ENCODE measurements at places on chromosomes 16 and 17.

- no peak for DNase-seq
These were observed 40.4 kb upstream of the DNAH17 start for GRCh38 chr17:78617511-78618061.

GRCh38 chr16:4315186-4316107 is at the start of gene GLIS2:
Gene GLIS2 (plus strand): TSS chr16:4316067. CDS start chr16:4332281, 16,214 bp downstream.
- peak; percentile 81 for DNase-seq

- no peak for DNase-seq
These were observed 39.6 kb downstream of the HLF start for GRCh38 chr17:55304171-55304859.

DNA sequence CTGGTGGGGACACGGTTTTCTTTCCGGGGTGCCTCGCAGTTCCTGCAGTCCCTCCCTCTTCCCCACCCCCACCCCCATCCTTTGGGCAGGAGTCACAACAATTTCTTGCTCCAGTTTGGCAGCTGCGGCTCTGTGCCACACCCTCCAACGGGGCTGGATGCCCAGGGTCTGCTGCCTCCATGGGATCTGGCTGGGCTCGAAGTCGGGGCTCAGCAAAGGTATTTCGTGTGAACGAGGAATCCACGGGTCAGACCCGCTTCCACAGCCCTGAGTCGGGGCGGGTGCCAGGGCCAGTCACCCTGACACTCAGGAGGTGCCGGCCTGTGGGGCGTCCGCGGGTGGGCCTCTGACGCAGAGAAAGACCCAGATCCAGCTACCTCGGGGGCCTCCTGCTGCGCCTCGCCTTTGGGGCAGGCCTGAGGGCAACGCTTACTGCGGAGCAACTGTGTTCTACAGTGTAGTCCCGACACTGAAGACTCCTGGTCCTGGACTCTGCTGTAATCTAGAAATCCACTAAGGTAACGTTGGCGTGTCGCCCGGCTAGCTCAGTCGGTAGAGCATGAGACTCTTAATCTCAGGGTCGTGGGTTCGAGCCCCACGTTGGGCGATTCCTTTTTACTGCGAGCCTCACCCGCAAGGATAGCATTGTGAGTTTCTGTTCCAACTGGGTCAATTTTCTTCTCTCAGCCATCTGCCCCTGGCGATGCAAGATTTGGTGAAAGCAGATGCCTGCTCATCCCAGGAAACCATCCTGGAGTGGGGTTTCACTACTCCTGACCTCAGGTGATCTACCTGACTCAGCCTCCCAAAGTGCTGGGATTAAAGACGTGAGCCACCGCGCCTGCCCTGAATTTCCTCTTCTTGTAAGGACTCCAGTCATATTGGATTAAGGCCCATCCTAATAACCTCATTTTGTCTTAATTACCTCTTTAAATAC is 12.6 kb upstream of the OR1F1 start:
- no peak for DNase-seq

DNA sequence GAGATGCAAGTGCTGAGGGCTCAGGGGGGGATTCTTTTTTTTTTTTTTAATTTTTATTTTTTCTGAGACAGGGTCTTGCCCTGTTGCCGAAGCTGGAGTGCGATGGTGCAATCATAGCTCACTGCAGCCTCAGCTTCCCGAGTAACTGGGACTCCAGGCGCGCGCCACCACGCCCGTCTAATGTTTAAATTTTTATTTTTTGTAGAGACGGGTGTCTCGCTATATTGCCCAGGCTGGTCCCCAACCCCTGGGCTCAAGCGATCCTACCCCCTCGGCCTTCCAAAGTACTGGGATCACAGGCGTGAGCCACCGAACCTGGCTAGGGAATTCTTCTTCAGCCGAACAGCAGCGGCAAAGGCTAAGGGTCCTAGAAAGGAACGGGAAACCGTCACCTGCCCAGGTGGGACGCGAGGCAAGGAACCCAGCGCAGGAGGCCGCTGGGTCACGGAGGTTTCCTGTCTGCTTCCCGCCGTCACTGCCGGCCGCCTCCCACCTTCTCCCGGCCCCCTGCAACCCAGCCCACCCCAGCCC is 13.3 kb upstream of the OR1F1 start:
- DNase-seq, result no peak

DNA sequence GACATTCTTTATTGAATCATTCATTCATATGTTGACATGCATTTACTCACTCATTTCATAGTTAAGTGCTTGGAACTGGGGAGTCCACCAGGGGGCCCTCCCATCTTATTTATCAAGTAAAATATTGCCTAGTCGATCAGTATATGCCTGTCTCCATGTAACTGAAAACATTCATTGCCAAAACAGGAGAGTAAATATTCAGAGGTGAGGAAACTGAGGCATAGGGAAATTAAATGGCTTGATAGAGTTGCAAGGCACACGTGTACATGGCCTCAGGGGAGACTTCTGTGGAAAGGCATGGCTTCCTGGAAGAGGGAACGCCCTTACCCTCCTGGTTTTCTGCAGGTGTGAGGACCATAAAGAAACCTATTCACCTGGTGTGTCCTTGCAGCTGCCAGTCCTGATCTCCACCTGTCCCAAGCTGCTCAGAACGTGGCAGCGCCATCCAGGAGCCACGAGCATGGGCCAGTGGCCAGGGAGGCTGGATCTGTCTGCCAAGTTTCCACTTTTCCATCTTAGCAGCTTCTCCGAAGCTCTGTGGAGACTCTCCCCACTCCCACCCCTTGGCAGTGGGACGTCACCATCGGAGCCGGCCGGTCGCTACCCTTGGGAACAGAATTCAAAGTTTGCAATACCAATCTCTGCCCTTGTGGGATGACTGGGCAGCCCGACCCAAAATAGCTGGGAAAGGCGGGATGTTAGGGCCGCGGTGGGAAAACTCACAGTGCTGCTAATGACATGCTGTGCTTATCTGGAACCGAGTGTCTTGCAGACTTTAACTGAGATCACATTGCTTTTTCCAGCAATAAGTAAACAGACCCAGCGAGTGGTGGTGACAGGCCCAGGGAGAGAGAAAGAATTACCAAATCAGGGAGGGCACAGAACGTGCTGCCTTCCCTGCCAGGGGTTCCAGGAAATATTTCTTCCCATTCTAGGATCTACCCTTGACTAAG is 4.1 kb upstream of the C1QTNF1 start:
- peak; percentile 68 for DNase-seq

DNA sequence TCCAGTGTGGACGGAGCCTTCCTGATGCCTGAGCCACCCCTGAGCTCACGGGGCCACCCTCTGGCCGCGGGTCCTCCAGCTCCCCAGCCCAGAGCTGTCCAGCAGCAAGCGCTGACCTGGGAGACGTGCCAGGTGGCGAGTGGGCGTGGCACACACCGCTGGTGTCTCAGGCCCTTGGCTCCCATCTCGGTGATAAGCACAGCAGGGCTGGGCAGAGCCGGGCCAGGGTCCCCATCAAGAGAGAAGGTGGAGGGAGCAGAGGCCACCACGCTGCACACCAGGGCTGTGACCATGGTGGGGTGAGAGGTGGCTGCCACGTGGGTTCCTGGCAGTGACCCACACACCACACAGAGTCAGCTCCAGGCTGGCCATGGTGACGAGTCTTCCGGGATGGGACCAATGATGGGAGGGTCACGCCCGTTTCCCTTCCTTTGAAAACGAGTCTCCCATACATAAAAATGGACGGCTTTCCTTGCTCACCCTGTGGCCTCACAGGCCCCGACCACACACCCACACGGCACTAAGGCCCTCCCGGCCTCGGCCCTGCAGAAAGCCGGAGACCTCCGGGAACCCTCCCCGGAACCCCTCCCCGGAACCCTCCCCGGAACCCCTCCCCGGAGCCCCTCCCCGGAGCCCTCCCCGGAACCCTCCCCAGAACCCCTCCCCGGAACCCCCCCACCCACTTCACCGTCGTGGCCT is 16.8 kb downstream of the UTS2R start:
- no peak for DNase-seq

DNA sequence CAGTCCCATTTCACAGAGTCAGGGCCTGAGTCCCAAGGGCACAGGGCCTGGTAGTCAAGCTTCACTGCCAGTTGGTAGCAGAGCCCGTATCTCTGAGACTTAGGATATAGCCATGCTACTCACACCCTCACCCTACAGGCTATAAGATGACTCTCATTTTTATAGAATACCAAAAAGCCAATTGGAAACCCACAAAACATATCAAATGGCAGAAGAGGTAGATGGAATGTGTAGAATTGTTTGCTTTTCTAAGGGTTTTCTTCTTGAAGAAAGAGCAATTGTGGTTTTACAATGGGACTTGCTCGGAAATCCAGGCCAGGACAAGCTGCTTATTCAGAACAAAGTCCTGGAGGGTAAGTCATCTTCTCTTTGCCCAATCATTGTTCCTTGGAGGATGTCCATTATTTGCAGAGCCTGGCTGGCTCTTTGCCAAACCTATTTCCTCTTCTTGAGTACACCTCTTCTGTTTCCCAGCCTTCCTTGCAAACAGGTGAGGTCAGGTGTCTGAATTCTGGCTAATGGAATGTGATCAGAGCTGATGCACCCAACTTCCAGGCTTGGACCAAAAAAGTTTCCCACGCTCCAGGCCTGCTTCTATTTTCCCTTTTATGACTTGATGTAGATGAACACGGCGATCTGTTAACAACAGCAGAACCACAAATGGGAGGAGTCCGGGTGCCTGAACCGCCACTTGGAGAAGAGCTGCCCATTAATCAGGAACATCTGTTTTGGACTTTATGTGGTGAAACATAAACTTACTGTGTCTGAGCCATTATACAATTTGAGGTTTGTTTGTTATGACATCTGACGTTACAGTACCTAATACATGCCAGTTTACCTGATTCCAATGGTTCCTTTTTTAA is 16.9 kb upstream of the CCL22 start:
- peak; percentile 91 for DNase-seq

- no peak for DNase-seq
These were observed 32.0 kb downstream of the PMFBP1 start for GRCh38 chr16:72139908-72140307.

GRCh38 chr17:3992370-3992769 is 28.1 kb upstream of the ATP2A3 start:
- DNase-seq, result no peak

DNA sequence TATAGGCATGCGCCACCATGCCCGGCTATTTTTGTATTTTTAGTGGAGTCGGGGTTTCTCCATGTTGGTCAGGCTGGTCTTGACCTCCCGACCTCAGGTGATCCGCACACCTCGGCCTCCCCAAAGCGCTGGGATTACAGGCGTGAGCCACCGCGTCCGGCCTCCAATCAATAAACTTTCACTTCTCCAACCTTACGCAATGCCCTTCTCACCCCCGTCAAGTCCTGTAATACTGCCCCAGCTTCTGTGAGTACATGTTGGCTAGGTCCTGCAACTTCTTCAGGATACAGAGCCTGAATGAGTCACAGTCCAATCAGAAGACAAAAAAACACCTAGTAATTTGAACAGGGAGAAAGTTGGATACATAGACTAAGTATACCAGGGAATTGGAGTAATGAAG is 47.1 kb upstream of the PHOSPHO1 start:
- peak; percentile 54 for DNase-seq

DNA sequence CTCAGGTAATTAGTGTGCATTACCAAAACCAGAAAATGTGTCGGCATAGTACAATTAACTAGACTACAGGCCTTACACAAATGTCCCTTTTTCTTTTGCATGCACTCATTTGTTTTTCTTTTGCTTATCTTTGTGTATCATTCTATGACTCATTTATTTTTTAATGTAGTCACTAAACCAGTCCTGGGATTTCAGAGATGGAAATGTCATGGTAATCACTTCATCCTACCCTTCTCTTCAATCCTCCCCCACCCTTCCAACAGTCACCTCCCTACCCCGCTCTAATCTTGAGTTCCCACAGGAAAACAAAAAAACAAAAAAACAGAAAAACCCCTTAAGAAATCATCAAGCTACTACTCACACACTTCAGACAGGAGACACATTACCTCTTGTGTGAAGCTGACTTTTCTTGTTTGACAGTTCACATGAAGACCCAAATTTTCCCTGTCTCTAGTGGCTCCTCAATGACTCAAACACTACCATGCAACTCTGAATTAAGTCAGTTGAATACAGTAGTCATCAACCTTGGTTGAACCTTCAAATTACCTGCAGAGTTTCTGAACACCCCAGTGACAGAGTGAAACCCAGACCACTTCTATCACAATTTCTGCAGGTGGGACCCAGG is 242.4 kb upstream of the SALL1 start:
- no peak for DNase-seq

DNA sequence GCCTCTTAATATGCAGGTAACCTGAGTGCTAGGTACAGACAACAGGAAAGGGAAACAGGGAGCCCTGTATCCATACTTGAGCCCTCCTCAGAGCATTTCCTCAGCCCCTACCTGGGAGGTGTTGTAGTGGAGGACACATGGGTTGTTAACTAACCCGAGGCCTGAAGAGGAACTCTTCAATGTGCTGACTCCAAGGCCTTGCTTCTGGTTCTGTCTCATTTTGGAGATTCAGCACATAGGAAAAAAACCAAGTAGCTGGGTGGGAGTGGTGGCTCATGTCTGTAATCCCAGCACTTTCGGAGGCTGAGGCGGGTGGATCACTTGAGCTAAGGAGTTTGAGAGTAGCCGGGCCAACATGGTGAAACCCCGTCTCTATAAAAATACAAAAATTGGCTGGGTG is 24.8 kb downstream of the SNX11 start:
- DNase-seq, result no peak

All from RWPE1 (cell line).